ENCODE measurements at places on chromosomes 5 and 9.

DNA sequence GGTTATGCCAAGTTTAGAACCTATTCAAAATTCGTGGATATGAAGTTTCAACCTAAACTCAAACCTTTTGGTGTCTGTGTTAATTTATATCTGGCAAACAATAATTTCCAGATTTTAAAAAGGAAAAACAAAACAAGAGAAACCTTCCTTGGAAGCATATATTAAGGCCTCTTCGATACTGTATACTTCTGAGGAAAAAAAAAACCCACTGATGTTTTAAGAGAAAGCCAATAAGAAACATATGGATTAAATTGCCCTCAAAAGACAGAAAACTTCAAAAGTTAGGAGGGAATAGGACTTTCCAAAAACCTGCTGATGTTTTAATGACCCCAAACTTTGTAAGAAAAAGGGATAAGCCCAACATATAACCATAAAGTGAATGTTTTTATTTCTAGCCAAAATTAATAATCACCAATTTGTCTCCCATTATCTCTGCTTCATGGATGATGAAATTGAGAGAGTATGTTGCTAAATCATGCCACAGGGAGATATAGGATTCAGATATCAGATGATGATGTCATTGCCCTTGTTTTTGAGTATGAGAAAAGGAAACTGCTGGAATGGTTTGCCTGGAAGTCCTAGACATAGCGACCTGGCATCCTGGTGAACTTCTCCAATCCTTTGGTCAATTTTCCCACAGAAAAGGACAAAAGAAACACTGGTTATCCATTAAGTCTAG lies 423.9 kb downstream of the DMRT2 start:
- DNase-seq, result no peak

DNA sequence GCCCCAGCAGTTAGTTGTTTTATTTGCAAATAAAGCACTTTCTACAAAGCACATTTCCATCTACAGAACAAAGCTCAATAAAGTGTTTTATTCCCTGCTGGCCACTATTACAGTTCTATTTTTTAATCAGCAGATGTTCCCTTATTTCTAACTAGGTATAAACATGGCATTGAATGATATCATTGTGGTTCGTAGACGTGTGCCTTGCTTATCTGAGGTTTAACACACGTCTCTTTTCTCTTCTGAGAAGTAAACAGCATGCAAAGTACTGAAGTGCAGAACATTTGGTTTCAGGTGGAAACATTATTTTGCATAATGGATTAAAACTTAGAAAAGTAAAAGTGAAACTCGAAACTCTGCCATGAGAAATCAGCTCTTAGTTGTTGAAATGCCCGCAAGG lies 1989.3 kb upstream of the WWC1 start:
- DNase-seq, result no peak

DNA sequence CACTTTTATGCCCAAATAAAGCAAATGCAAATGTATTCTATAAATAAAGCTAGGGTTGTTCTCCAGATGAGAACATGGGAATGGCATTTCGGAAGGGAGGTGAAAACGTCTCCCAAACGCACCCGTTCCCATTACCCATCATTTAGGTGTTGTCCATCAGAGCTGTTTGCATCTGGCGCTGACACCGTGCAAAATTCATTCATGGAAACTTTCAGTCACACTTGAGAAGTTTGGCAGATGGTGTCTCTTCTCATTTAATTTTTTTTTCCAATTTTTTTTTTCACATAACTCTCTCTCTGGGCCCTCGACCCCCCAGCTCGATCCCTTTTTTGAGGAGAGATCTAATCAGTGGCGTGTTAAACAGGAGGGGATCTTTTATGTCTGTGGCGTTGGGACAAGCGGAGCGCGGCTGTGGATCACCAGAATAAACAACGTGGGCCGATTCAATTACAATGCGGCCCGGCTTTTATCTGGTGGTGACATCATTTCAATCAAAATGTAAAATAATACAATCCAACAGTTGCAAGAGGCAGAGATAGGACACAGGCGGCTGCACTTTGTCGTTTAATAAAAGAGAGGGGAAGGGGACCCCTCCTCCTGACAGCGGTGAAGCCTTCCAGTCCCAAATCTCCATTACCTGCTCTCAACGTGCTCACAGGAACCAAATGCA lies 246.1 kb upstream of the IRX4 start:
- DNase-seq, result no peak

DNA sequence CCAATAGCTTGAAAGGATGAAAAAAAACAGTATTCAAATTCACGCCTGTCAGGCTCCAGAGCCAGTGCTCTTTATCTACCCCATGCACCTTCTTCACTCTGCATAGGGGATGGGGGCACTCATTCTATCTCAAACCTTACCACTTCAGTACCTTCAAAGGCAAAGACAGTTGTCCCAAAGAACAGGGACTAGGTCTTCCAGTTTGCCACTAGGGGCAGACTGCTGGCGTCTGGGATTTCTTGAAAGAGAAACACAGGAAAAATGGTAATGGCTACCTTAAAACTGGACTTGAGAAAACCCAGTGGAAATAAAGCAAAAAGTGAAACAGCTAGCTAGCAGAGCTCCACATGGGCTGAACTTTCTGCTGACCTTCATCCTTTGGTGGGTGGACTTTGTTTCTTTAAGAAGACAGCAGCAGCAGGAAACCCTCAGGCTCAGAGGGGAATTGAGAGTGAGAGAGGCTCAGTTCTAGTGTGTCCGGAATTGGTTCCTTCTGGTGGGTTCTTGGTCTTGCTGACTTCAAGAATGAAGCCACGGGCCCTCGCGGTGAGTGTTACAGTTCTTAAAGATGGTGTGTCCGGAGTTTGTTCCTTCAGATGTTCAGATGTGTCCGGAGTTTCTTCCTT lies 41.0 kb upstream of the SLC36A1 start:
- DNase-seq, result no peak

- DNase-seq, result peak; percentile 56
Measured at GRCh38 chr5:179558932-179559283, 8.6 kb downstream of the RUFY1 start.

GRCh38 chr5:39283231-39283818 lies 64.0 kb upstream of the FYB1 start:
- DNase-seq, result peak; percentile 32

GRCh38 chr9:110344821-110345220 lies 7.2 kb upstream of the TXNDC8 start:
- DNase-seq, result no peak

DNA sequence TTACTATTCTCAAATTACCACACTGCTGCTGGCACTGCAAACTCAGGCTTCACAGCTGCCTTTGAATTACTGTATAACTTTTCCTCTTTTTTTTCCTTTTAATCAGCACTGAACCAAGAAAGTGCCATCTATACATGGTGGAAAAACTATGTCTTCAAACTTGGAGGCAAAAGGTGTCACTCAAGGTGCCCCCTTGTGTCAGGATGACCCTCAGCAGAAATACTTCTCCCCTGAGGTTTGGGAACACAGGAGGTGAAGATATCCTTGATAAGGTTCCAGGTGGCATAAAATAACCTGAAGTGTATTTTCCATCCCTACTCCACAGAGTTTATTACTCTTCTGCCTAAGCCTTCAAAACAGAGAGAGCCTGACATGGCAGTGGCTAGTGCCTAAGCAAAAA lies 14.5 kb downstream of the FRMD3 start:
- DNase-seq, result no peak

DNA sequence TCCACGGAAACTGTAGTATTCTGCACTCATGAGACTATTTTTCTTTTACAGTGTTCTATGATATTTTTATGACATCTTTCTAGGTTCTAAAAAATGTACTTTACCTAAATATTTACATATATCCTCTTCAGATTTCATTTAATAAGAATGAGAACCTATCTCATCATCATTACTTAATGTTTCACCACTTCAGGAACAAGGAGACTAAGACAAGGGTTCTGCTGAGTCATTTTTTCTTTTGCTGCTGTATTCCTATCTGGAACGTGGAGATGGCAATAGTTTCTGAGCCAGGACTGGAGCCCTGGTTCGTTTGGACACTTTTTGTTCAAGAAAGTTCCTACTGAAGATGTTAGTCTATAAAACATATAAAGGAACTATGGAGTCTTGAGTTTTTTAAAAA lies 258.2 kb upstream of the MAP3K1 start:
- DNase-seq, result no peak

DNA sequence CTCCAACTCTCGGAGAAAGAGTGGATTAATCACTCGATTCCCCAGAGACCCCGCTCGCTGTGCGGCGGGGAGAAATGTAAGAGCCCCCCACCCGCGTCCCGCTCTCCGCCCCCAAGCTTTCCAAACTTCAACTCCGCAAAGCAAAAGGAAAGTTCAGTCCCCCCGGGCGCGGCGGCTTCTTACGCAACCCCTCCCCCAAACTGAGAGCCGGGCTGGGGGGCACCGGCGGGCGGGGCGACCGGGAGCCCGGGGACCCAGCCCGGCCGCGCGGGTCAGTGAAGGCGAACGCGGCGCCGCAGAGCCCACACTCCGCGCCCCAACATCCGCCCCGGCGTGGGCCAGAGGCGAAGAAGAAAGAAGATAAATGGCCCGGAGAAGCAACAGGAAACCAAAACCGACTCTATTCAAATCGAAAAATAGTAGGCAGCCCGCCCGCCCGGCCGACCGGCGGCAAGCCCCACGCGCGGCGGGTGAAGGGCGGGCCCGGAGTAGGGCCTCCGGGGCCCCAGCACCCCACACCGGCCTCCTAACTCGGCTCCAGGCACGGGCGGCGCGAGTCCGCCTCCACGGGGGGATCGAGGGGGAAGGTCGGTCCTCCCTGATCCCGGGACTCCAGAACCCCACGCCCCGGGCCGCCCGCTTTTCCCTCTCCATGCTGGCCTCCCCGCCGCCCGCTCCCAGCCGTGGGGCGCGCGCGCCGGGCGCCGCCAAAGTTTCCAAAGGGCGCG lies 720 bp downstream of the NOTCH1 start:
- no peak for DNase-seq

All from hindlimb muscle (tissue), 1 donor.